ENCODE measurements at places on chromosomes 16 and 17. TPM values are rescaled to one million over a fixed set of nuclear protein-coding genes. Genes with fewer than 3 reads are reported as not detected.

The BICDL2 gene
- total RNA-seq, result not detected

GRCh38 chr17:55773671-55774070 is 22.8 kb downstream of the PCTP start:
- peaks cover 15% of the 10 kb centered on the region for H3K27me3 ChIP-seq
- DNase-seq, result no peak
- no peak overlapping the region for H3K4me3 ChIP-seq
- peaks cover 20% of the 10 kb centered on the region for H3K4me1 ChIP-seq

The SLC52A1 gene
- not detected for total RNA-seq

- peaks cover 21% of the 10 kb centered on the region for H3K4me1 ChIP-seq
- no peak overlapping the region for H3K27ac ChIP-seq
- no peaks in the 10 kb centered on the region for H3K27me3 ChIP-seq
These were observed 244.8 kb downstream of the NTN1 start for GRCh38 chr17:9266031-9266680.

DNA sequence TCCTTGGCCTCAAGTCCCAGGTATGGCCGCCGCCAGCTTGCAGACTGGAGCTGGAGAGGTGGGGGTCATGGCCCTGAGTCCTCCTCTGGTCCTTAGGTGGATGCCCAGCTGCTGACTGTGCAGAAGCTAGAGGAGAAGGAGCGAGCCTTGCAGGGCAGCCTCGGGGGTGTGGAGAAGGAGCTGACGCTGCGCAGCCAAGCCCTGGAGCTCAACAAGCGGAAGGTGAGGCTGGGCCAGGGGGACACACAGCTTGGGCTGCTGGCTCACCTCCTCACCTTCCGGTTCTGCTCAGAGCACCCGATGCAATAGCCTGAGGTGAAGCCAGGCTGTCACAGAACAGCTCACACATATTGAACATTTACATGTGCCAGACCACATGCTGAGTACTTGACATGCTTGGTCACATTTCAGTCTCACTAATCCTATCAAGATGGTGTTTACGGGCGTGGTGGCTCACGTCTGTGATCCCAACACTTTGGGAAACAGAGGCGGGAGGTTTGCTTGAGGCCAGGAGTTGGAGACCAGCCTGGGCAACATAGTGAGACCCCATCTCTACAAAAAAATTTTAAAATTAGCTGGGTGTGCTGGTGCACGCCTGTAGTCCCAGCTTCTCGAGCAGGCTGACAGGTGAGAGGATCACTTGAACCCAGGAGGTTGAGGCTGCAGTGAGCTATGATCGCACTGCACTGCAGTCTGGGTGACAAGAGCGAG is 7.4 kb downstream of the RNF40 start:
- DNase-seq, result no peak
- peaks cover 18% of the 10 kb centered on the region for H3K36me3 ChIP-seq
- no peak overlapping the region for H3K4me3 ChIP-seq
- H3K4me1 ChIP-seq, result peaks cover 5% of the 10 kb centered on the region
- no peak overlapping the region for H3K27ac ChIP-seq

DNA sequence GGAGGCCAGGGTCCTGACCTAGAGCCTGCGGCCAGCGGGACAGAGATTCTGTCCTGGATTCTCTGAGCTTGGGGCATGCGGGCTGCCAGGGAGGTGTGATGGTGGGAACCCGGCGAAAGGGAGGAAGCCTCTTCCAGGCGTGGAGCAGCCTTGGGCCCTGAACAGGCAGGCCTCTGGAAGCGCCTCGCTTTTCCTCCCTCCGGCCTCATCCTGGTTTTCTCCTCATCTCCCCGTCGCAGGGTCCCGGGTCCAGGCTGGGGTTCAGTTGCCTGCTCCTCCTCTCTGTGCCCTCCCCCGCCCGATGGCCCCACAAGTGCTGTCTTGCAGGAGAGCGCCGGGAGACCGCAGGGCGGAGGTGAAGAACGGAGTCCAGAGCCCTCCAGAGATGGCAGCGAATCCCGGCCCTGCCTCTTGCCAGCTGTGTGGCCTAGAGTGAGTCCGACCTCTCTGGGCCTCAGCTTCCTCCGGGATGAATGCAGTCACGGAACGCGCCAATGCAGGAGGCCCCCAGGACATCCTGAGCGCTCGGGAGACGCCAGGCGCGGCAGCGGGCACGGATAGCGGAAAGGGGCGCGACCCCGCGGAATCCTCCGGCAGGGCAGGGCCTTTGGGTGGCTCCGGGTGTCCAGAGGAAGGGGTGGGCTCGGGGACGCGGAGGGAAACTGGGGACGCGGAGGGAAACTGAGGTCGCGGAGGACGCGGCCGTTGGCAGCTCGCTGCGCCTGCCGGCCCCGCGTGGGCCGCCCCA is 553 bp upstream of the RAB11FIP4 start:
- H3K27me3 ChIP-seq, result peaks cover 63% of the 10 kb centered on the region
- H3K36me3 ChIP-seq, result no peaks in the 10 kb centered on the region
- DNase-seq, result no peak
- no peak overlapping the region for H3K27ac ChIP-seq

Measured in neural crest cell (in vitro differentiated cells).